Stimulated activated CD4-positive, alpha-beta T cell treated with anti-CD3 and anti-CD28 coated beads, Interleukin-4, amount 100 ng/mL, for 24 hours (primary cell): ENCODE measurements at places on chromosomes 16 and 17.

DNA sequence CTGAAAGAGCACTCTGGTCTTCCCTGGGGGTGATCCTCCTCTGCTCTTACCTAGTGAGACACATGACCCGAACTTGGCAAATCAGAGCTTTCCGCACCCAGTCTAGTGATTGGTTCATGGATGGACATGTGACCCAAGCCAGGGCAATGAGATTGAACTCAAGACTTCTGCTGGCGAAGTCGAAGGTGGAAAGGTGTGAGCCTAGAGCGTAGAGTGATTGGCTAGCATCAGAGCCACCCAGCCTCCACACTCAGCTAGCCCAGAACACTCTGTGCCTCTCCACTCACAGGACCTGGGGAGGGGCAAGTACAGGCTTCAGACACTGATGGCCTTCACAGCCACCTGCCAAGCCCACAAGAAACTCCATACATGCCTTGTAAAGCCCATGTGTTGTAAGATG is 17.6 kb downstream of the ATPAF2 start:
- DNase-seq: no peak

DNA sequence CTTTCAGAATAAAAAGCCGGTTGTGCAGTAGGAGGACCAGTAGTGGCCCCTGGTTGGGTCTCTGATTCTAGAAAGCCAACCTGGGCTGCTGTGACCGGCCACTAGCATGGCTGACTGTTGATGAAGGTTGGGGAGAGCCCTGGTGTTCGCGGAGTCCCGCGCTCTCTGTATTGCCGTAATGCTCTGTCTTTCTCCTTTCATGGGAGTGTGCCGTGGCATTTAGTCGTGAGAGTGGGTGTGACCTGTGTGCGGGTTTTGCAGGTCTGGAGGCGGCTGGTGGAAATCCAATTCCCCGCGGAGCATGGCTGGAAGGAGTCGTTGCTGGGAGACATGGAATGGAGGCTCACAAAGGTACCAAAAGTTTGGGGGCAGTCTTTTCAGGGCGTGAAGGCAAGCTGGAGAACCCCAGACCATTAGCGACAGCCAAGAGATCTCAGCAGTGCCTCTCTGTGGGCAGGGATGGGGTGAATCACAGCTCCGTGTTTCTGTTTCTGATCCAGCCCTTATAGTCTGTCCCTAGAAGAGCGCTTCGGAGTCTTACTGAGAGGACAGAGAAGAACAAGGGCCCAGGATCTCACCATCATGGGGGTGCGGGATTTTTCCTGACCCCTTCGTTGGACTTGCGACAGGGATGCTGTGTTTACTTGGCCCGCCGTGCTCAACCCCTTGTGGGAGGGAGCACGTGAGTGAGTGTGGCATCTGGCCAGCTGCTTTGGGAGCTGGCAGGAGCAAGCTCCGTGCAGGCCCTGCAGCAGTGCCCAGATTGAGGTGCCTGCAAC is 56.5 kb downstream of the RNF213 start:
- no peak for DNase-seq

GRCh38 chr17:60442271-60443173 is 20.2 kb downstream of the CHCT1 start:
- DNase-seq: no peak

GRCh38 chr17:81367171-81367570 is 28.1 kb upstream of the BAHCC1 start:
- no peak for DNase-seq

GRCh38 chr17:83194761-83195329 is 115.4 kb downstream of the METRNL start:
- no peak for DNase-seq
